ENCODE measurements at places on chromosomes 2 and 18. TPM values are rescaled to one million over a fixed set of nuclear protein-coding genes. Genes with fewer than 3 reads are reported as not detected.

GRCh38 chr2:217972037-217972436 is 30.8 kb downstream of the TNS1 start:
- no peak for DNase-seq

- no peak for DNase-seq
Observed at GRCh38 chr2:215882689-215883088, 130.7 kb downstream of the MREG start.

- no peak for DNase-seq
Observed at GRCh38 chr2:50720697-50721315, 311.1 kb downstream of the NRXN1 start.

GRCh38 chr18:27483276-27483675 is 298.2 kb upstream of the CHST9 start:
- DNase-seq: no peak

GRCh38 chr18:9835825-9836224 is 49.9 kb upstream of the TXNDC2 start:
- DNase-seq: no peak

- no peak for DNase-seq
Observed at GRCh38 chr2:119721043-119721442, 38.7 kb upstream of the PTPN4 start.

DNA sequence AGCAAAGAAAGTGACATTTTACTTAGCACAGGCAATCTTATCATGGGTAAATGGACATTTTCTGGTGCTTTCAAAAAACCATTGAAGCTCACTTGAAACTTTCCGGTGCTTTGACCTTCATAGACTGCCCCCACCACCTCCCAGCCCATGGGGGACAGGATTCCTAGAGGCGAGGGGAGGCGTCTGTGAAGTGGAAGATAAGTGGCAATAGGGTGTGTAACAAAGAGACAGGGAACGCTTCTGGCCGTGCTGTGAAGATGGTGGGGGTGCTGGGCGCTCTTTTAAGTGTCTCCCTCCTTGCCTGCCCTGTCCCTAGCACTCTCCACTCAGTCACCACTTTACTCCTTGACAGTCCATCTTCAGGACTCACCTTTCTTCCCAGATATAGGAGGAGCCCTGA is 23.4 kb upstream of the GMPPA start:
- no peak for DNase-seq

- DNase-seq: no peak
Observed at GRCh38 chr2:59312029-59312428, 1070.9 kb upstream of the FANCL start.

- DNase-seq: no peak
Observed at GRCh38 chr18:12027046-12027445, 45.7 kb downstream of the IMPA2 start.

GRCh38 chr2:88022669-88022921 is 6.2 kb upstream of the RNU2-63P start:
- DNase-seq: no peak

DNA sequence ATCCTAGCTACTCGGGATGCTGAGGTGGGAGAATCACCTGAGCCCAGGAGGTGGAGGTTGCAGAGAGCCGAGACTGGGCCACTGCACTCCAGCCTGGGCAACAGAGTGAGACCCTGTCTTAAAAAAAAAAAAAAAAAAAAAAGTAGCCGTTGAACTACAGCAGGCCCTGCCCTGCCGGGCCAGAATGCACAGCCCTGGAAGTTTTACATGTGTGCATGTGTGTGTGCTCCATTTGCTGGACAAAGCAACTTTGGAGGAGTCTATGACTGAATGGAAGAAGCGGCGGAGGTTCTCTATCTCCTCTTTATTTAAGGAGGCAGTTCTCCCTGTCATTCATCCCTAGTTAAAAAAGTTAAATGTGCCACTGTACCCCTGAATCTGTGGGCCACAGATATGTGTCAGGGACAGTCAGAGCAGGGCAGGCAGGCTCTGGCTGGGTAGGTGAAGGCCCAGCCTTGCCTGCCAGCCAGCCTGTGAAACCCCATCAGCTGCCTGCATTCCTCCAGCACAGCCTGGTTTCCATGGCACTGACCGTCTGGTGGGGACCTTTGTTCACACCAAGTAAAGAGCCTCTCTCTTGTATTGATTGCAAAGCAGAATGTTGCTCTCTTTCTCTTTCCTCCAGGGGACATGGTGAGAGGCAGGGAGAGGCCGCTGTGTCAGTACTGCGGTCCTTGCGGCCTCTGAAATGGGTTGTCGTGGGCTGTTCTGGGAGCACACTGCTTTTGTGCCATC is 10.9 kb downstream of the LIPG start:
- no peak for DNase-seq

GRCh38 chr2:220433131-220433530 is 805.7 kb downstream of the SLC4A3 start:
- no peak for DNase-seq

- DNase-seq: no peak
Observed at GRCh38 chr2:234971496-234971895, 19.7 kb downstream of the SH3BP4 start.

- DNase-seq: no peak
Observed at GRCh38 chr2:84302513-84303412, 156.3 kb downstream of the SUCLG1 start.

DNA sequence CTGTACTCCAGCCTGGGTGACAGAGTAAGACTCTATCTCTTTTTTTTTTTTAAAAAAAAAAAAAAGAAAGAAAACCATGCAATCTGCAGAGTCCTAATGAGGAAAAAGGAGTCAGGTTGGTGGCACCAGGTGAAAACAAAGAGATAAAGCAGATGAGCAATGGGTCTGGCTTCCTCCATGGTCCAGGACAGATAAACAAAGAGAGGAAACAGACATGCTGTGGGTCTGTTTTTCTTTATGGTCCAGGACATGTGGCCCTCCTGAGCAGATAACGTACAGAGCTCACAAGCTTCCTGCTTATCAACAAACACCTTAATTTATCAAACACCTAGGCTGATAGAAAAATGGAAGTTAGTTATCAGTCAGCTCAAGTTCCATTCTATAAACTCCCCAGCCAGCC is 24.4 kb upstream of the TUBB6 start:
- DNase-seq: no peak

- DNase-seq: no peak
Observed at GRCh38 chr2:99776206-99776905, 286.5 kb upstream of the REV1 start.

DNA sequence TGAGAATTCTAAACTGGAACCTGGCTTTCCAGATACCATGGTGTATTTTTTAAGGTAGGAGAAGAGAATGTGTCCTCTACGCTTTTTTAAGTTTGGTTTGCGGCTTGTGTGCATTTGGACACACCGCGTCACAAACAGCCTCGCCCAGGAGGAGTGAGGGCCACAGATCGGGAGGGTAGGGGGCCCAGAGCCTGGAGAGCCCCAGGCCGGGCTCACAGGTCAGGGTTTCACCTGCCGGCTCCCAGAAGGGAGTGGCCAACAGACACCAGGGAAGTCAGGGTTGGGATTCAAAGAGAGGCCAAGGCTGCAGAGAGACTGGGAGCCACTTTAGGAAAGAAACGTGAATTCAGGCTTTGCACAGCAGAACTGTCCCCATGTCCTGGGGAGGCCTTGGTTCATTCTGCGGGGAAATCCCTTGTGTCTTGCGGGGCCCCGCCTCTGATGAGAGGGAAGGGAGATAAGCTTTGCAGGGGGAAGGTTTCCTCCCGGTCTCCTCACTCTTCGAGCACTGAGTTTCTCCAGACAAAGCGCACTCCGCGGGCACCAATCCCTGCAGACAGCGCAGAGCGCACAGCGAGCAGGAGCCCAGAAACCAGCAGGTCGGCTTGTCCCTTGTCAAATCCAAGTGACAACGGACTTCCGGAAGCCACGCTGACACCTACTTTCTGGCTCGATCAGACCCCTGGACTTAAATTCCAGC is 2.0 kb upstream of the TUBB6 start:
- no peak for DNase-seq

DNA sequence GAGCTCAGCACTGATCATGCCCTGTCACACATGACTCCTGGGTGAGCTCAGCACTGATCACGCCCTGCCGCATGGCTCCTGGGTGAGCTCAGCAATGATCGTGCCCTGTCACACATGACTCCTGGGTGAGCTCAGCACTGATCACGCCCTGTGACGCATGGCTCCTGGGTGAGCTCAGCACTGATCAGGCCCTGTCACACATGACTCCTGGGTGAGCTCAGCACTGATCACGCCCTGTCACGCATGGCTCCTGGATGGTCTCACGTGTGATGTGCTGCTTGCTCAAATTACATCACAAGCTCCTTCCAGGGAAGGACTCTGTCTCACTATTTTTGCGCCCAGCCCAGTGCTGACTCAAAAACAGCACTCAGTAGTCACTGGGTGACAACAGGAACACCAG is 258.0 kb downstream of the HDAC4 start:
- no peak for DNase-seq

DNA sequence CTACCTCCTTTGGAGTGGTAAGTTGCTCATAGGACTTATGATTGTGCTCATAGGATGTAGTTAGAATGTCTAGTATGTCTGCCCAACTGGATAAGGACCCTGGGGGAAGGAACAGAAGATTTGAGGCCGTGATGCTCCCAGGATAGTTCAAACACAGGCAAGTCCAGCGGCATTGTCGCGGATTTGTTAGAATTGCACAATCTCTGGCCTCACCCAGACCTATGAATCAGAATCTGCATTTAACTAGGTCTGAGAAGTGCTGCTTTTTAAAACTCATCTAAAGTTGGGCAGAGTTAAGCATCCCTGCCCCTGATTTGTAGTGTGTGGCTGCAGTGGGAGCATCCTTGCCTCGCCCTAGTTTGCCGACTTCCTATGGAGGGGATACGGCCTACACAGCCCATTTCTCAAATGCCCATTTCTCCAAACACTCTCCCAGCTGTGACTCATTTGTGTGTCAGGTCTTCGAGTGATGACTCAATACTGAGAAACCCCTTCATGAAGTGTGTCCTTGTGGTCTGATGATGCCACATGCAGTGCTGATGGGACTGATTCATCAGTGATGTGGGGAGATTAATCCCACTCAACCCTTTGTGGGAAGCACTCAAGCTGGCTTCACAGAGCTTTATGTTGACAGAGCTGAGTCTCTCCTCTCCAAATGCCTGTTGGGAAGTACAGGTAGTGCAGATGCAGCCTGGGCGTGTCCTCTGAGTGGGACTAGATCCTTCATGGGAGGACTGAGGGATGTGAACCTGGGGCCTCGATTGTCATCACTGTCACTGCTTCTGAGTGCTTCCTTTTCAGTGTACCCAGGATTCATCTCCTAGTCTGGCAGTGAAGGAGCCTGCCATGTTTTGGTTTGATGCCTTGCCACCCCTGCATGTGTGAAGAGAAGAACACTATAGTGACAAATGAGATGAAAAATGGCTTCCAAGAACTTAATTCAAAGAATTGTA is 18.7 kb downstream of the SMIM21 start:
- no peak for DNase-seq

ZEB2 gene
- 84.8 TPM for polyA plus RNA-seq

PLCL1 gene
- 10.5 TPM for polyA plus RNA-seq

DYNAP gene
- polyA plus RNA-seq: not detected

FTCDNL1 gene
- 0.56 TPM for polyA plus RNA-seq

ATF2 gene
- polyA plus RNA-seq: 21.4 TPM

NMUR1 gene
- 0.40 TPM for polyA plus RNA-seq

CYS1 gene
- polyA plus RNA-seq: 5.9 TPM

PRKAG3 gene
- not detected for polyA plus RNA-seq

NETO1 gene
- not detected for polyA plus RNA-seq

IL36RN gene
- not detected for polyA plus RNA-seq

COA5 gene
- 42.5 TPM for polyA plus RNA-seq

UNC80 gene
- 0.45 TPM for polyA plus RNA-seq
